Tibial nerve (tissue), 4 donors: ENCODE measurements at places on chromosomes 1 and 21.
A peak's percentile ranks its signal among the peaks of the same experiment; 100 is the strongest.

DNA sequence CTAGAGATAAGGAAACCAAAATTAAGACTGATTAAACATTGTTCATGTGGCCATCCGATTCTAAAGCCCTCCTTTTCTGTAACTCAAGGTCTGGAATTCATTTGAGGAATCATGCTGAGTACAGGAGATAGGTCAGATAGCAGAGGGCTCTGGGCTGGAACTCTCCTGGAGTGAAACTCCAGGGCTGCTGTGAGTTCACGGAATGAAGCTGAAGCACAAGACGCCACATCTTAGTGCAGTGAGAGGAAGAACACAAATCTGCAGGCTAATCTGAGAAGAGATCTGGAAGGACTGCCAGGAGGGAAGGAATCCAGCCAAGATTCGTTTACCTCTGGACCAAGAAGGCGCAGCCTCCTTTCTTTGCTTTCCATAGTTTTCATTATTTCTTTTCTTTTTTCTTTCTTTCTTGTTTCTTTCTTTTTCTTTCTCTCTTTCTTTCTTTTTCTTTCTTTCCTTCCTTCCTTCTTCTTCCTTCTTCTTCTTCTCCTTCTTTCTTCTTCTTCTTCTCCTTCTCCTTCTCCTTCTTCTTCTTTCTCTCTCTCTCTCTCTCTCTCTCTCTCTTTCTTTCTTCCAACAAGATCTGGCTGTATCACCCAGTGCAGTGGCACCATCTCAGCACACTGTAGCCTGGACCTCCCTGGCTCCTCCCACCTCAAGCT lies 74.8 kb upstream of the ATP1B1 start:
- DNase-seq: no peak

- DNase-seq: no peak
Measured at GRCh38 chr21:33747420-33747819, 105.1 kb downstream of the ITSN1 start.

- DNase-seq: peak; percentile 6
Measured at GRCh38 chr1:244271691-244272308, 179.9 kb downstream of the ADSS2 start.

DNA sequence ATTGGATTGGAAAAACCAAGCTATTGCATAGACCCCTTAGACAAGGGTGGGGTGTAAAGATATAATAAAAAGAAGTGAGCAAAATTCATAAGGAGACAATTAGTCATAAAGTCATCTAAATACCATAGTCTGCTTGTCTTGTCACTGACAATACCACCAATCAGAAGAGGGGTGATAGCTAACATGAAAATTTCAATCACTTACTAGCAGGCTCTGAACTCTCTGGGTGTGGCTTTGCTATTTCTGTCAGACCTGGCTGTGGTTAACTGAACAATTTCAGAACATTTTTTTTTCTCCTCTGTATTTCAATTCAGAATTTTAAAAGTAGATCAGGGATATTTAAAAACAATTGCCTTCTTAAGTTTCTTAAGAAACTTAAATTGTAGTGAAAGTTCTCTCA lies 158.5 kb upstream of the PRMT6 start:
- no peak for DNase-seq

GRCh38 chr1:151823175-151823574 lies 8.4 kb downstream of the RORC start:
- no peak for DNase-seq

DNA sequence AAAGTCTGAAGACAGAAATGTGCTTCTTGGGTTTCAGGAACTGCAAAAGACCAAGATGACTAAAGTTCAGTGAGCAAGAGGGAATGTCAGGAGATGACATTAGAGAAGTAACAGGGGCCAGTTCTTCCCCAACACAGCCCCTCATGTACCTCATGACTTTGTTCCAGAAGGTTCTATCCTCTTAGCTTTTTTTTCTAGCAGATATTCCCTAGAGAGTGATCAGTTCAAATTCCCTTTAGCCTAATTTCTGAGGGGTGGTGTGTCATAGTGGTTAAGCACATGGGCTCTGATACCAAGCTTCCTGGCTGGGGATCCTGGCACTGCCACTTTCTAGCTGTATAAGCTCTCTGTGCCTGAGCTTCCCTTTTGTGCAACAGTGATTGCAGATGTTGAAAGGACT lies 108.0 kb downstream of the LBR start:
- no peak for DNase-seq

GRCh38 chr1:45321444-45321843 lies 5.3 kb upstream of the HPDL start:
- DNase-seq: no peak

- DNase-seq: no peak
Measured at GRCh38 chr1:184297244-184297750, 89.5 kb upstream of the C1orf21 start.

GRCh38 chr1:41626146-41626545 lies 141.7 kb upstream of the EDN2 start:
- DNase-seq: no peak

DNA sequence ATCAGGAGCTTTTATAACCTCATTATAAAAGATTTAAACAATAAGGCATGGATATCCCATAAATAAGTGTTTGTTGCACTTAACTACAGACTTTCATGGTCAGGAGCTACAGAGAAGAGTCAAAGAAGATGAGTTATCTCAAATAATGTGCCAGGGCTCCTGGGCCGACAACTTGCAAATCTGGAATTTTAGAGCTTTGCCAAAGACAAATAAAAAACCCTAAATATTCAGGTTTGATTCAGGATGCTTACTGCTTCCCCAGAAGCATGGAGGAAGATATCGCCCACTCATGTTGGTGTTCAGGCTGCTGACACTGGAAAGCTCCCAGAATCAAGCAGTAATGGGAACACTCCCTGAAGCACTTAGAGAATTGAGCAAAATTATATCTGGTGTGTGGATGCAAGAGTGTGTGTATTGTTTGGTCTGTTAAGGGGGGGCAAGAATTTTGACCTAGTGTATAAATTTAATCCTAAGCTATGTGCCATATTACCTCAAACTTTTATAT lies 176.9 kb upstream of the ESRRG start:
- no peak for DNase-seq

- DNase-seq: no peak
Measured at GRCh38 chr21:35405981-35406380, 356.9 kb upstream of the RUNX1 start.
